ENCODE measurements at places on chromosomes 13 and 19.

DNA sequence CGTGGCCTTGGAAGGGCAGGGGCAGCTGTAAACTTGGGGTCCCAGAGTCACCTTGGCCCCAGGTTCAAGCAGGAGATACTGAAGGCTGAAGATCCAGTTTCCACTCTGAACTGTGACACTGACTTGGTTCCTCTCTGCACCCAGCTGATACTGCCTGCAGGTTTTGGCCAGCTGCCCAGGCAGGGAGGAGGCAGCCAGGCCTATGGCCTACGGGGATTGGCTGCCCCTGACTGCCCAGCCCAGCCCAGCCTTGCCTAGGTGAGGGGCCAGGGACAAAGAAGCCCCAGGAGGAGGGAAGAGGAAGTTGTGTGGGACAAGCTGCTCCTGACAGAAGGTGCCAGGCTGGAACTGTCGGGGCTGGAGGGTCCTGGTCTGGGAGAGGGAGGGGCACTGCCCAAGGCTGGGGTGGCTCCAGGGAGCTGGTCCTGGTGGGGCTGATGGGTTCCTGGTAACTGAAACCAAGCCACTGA, 51.7 kb upstream of the CYP4F8 start:
- DNase-seq: no peak

- DNase-seq: no peak
These were observed 16.5 kb downstream of the AP2S1 start for GRCh38 chr19:46834121-46834520.

DNA sequence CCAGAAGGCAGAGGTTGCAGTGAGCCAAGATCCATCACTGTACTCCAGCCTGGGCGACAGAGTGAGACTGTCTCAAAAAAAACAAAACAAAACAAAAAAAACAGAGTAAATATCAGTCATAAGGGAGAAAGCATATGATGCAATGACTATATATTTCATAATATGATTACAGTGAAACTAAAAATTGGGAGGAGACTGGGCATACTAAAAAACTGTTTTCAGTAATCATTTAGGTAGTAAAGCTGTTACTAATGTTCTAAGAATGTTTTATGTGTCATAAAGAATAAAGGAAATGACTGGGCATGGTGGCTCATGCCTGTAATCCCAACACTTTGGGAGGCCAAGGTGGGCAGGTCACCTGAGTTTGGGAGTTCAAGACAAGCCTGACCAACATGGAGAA, 15.9 kb downstream of the ZNF573 start:
- DNase-seq: peak; percentile 51

- peak; percentile 89 for DNase-seq
These were observed 7.4 kb upstream of the ESD start for GRCh38 chr13:46804391-46804815.

DNA sequence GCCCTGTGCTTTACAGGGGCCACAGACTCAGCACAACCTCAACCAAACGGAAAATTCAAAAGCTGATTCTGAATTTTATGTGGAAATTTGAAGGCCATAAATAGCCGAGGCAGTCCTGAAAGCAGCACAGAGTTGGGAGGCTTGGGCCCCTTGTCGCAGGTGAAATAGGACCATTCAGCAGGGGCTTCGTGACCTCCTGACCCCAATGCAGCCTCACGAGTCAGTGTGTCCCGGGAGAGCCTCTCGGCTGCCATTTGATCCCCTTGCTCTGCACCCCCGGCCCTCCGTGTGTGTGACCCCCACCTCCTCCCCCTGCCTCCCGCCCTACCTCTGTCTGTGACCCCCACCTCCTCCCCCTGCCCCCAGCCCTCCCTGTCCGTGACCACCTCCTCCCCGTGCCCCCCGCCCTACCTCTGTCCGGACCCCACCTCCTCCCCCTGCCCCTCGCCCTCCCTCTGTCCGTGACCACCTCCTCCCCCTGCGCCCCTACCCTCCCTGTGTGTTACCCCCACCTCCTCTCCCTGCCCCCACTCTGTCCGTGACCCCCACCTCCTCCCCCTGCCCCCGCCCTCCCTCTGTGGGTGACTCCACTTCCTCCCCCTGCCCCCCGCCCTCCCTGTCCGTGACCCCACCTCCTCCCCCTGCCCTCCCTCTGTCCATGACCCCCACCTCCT, 41.7 kb upstream of the TFDP1 start:
- no peak for DNase-seq

DNA sequence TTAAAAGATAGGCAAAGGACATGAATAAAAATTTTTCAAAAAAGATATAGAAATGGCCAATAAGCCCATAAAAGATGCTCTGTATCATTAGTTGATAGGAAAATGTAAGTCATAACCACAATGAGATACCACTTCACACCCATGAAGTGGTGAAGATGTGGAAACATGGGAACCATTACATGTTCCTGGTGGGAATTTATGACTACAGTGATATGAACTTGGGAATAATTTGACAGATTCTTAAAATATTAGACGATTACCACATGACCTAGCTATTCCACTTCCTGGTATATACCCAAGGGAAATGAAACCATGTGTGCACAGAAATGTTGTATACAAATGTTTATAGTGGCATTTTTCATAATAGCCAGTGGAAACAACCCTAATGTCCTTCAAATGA, 232.2 kb downstream of the GGACT start:
- no peak for DNase-seq

- peak; percentile 7 for DNase-seq
These were observed 33.0 kb downstream of the GPR12 start for GRCh38 chr13:26727633-26728032.

GRCh38 chr13:113178070-113178895, 19.8 kb downstream of the PROZ start:
- peak; percentile 39 for DNase-seq

- no peak for DNase-seq
These were observed 554.1 kb downstream of the KCTD12 start for GRCh38 chr13:76331943-76332712.

- DNase-seq: no peak
These were observed 61.0 kb upstream of the SPATA13 start for GRCh38 chr13:24099490-24099889.

- no peak for DNase-seq
These were observed at the start of gene FFAR3 for GRCh38 chr19:35357867-35358573. Gene FFAR3, plus strand, starts transcription at chr19:35358460. Its CDS starts 431 bp downstream, at chr19:35358891.

DNA sequence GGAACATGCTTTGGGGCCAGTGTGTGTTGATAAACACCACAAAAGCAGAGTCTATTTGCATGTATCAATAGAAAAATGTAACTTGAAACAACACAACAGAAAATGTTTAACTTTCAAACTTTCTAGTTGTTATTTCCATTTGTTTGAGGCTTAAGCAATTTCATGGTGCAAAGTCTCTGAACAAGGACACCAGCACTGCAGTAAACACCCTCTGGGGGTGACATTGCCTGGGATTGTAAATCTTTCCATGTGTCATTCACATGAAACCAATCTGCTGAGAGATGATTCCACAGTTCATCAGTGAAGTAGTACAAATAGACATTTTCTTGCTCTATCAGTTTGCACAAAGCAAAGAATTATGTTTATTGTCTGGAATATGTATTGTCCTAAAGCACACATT, 124.5 kb downstream of the ITGBL1 start:
- no peak for DNase-seq

DNA sequence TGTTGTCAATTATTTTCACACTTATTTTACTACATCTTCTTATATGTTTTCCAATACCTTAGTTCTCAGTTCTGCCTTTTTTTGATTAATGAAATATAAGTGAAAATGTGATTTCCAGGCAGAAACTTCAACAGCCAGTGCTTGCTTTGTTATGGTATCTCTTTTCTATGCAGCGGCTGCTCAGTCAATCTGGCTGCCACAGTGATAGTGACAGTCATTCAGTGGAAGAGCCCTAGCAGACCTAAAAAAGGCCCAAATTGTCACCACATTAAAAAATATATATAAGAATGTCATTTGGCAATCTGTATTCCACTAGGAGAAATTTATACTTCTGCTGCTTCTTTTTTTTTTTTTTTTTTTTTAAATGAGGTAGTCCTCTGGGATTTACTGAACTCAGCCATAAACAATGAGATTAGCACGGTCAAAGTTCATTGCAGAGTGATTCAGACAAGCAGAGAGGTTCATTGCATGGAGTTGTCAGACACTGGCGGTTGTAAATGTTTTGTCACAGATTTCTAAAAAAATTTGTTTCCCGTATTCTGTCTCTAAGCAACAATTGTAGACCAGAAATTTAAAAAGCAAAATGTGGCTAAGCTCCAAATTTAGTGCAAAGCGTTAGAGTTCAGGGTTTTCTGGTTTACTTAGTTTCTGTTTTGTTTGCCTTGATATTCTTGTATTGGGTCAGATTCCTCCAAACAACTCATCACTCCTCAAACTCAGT, 94.7 kb upstream of the PRR20A start:
- DNase-seq: no peak

DNA sequence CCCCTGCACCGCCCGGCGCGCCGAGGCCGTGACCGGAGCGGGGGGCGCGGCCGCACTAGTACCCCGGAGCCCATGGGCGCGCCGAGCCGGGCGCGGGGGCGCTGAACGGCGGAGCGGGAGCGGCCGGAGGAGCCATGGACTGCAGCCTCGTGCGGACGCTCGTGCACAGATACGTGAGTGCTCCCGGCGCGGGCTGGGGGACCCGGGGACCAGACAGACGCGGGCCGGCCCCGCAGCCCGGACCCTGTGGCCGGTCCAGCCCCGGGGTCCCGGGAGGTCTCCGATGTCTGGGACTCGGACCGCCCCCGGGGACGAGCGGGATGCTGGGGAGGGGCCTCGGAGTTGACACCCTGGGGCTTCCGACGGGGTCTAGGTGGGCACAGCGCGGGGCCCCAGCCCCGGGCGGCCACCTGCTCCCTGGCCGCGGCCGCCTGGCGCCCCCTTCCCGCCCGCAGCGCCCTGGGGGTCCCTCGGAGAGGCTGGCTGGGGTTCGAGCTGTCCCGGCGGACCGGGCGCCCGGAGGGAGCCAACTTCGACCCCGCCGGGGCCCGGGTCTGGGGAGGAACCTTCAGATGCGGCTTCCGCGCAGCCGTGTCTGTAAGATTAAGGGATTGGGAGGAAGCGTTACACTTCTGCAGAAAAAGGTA, 568 bp downstream of the ATP11A start:
- DNase-seq: peak; percentile 47

GRCh38 chr19:35545855-35546381, 492 bp downstream of the TMEM147 start:
- peak; percentile 56 for DNase-seq

DNA sequence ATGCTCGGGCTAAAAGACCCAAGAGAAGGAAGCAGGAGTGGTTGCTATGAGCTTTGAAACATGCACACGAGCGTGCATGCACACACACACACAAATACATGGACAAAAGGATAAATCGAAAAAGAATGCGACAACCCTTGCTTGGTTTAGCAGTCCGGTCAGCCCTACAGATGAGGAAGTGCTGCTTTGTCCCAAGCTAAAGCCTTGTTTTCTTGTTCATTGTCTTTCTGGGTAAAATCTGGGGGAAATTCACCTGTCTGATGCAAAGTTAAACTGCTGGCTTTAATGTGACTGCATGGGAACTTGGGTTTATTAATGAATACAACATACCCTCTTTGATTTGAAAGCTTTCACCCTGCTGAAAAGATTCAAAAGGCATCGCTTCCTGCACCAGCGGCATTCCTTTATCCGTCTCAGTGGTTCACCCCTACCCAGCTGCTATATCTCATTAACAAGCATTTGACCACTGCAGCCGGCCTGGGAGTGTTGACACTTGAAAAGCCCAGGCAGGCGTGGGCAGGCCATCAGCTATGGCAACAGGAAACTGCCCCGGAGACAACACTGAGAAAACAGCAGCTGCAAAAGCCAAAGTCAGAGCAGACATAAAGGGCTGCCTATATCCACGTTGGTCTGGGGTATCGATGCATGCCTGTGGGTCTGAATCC, 301.7 kb downstream of the NDFIP2 start:
- DNase-seq: peak; percentile 22

DNA sequence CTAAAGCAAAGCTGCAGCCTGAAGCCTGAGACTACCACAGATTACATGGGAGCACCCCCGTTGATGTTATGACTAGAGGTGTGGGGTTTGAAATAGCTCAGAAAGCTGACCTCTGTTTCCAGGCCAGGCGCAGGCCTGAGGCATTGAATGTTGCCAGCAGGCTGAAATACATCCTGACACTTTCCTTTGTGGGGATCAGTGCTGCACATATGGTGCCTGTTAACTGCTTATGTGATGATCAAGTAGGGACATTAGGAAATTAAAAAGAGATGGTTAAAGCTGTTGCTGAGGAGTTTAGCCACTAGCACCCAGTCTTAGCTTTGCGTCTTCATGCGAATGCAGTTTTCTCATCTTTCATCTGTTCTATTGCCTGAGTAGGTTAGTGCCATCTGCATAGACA, 83.2 kb downstream of the CCNA1 start:
- DNase-seq: no peak

- peak; percentile 49 for DNase-seq
These were observed 15.6 kb downstream of the RHPN2 start for GRCh38 chr19:33048806-33049676.

- no peak for DNase-seq
These were observed 142.5 kb upstream of the ZNF536 start for GRCh38 chr19:30229525-30230174.

GRCh38 chr13:77386046-77386445, 59.2 kb upstream of the MYCBP2 start:
- DNase-seq: no peak

DNA sequence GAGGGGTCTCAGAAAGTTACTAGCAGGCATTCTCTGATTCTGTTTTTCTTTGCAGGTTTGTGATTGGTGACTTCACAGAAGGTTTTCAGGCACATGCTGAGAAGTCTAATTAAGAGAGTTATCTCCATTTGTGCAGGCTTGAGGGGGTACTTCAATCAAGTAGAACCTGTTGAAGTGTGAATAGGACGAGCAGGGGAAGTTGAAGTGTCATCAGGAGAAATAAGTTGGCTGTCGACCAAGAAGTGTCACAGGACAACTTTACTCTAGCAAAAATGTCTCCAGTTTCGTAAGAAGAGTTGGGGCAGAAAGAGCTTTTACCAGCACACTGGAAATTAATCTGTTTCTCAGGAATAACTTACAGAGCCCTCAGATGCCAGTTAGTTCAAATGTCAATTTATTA, 576.5 kb upstream of the SLITRK5 start:
- no peak for DNase-seq

- no peak for DNase-seq
These were observed 2.7 kb downstream of the TPM4 start for GRCh38 chr19:16078759-16079707.

- DNase-seq: no peak
These were observed 4.1 kb upstream of the CNN1 start for GRCh38 chr19:11534538-11534937.

DNA sequence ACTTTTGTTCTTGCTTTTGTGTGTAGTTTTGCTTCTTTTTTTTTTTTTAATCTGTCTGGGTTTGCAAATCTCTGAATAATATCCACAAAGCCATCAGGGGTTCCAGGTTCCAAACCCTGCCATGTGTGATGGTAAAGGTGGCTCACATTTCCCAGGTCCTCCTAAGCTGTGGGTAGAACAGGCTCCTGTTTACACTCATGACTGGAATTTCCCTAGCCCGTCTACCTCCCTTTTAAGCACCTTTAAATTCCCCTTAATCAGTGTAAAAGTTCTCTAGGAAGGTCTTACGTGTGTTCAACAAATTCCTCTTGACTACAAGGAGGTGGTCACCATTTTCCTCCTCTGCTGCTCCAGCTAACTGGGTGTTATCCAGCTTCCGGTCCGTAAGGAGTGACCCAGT, 62.8 kb downstream of the EFNB2 start:
- peak; percentile 13 for DNase-seq

- DNase-seq: no peak
These were observed 53.1 kb downstream of the USP12 start for GRCh38 chr13:27118428-27119054.

GRCh38 chr13:32205431-32206096, 109.6 kb downstream of the ZAR1L start:
- no peak for DNase-seq

Measured in RWPE1 (cell line).